ENCODE measurements at places on chromosomes 1 and 21.

DNA sequence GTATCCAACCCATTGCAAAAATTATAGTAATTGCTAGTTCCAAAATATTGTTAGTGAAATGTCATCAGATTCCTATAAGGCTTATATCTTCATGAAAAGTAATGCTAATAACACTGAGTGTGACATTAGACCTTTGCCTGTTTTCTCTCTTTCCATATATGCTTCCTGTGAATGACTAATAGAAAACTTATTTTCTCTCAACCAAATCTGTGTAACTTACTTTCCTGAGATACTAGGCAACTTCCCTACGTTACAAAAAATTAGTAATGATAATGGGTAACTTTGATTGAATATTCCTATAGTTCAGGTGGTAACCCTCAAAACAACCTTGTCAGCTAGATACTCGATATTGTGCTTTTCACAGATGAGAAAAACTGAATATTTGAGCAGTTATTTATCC, 124.2 kb upstream of the HNRNPU start:
- no peak for DNase-seq

GRCh38 chr21:41054018-41054578, 113.9 kb upstream of the BACE2 start:
- no peak for DNase-seq

GRCh38 chr1:226722240-226722900, 16.7 kb downstream of the ITPKB start:
- no peak for DNase-seq

GRCh38 chr1:116954440-116954839, 44.7 kb downstream of the PTGFRN start:
- no peak for DNase-seq

DNA sequence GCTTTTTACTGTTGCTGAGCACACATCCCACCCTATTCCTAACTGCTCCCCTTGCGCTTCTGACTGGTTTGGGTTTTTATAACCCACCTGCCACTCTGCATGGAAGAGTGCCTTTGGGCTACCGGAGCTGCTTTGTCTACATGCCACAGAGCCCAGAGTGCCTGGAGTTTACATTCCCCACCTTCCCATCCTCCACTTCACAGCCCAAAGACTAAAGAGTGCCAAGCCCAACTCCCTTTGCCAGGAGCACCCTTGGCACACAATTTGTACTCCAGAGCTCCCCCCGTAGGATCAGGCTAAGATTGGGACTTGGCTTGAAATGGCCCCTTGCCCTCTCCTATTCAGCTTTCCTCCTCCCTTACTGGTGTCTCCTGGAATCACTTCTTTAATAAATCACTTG, 63.3 kb downstream of the LHX9 start:
- no peak for DNase-seq

GRCh38 chr21:8993943-8994639, 1527.3 kb upstream of the TPTE start:
- no peak for DNase-seq

GRCh38 chr1:21673277-21673780, 4.2 kb upstream of the RAP1GAP start:
- no peak for DNase-seq

DNA sequence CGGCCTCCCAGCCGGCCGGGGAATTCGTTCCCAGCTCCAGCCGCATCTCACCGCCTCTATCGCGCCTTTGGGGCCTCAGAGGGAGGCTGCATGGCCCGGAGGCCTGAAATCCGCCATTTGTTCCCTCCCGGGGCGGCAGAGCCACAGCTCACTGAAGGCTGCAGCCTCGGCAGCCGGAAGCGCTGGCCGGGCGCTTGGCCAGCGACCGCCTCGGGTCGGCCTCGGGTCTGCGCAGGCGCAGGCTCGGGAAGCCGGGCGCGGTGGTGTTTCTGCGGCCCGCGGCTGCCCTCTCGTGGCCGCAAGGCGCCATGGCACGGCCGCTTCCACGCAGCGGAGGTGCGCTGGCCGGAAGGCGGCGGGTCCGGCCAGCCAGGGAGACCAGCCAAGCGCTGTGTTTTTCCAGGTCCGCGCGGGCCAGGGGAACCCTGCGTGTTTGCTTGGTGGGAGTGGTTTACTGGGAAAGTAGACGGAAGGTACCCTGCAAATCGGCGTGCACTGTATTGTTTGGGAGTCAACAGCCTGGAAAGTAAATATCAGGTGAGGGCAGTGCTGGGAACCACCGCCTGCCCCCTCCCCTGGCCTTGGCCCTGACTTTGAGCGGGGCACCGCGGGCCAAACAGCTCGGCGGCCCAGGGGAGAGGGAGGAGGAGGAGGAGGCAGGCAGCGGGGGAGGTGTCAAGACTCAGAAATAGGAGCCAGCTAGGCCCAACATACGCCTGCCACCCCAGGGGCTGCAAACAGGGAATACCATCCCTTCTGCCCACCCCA, 52.7 kb upstream of the CD34 start:
- DNase-seq = peak; percentile 68

- DNase-seq = no peak
Measured at GRCh38 chr1:50175719-50176639, 67.3 kb downstream of the ELAVL4 start.

GRCh38 chr1:210402560-210402959, 73.9 kb downstream of the HHAT start:
- no peak for DNase-seq

- no peak for DNase-seq
Measured at GRCh38 chr1:213083112-213083445, 32.0 kb downstream of the RPS6KC1 start.

GRCh38 chr1:53896635-53897229, 2.7 kb downstream of the DIO1 start:
- DNase-seq = no peak
